ENCODE measurements at places on chromosomes 7 and 10.

DNA sequence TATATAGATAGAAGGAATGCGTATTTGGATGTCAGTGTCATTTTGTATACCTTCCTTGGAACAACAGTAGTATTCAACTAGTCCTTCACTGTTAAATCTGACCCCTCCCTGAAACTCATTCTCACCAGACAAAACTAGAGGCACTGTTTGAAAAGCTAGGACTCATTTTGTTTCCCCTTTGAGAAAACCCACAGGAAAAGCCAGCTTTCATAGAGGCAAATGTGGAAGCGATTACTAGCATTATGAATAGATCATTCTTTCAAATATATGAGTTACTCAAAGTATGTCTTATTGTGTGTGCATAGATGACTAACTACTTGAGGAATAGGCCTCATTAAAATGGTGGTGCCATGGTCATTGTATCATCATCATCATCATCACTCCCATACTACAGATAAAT, 1.9 kb upstream of the ASB15 start:
- DNase-seq, result no peak

GRCh38 chr7:754531-755412, 27.7 kb upstream of the PRKAR1B start:
- no peak for DNase-seq

DNA sequence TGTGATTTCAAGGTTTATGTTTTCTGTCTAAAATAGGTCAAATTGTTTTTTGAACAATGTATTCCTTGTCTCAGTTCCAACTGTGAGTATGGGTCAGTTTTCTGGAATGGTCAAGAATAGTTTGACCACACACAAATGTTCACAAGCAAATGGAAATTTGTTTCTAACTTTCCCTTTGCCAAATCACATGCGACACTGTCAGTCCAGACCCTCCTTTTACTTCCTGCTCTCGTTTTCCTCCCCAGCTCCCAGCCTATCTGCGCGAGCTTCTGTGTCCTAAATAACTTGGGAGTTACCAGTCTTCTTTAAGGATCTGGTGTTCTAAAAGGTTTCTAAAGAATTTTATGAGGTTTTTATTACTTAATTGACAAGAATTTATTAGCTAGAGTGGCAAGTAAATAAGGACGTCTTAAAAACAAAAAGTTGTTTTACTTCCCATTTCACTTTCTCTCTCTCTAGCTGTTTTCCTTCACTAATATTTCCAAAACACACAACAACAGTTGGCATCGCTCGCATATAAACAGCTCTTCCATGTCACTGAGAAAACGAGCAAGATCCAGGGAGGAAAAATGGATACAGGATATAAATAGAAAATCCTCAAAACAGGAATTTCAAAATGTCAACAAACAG, 266.1 kb upstream of the KLF6 start:
- no peak for DNase-seq

- DNase-seq, result no peak
Measured at GRCh38 chr10:11668847-11669610, 57.6 kb upstream of the USP6NL start.

DNA sequence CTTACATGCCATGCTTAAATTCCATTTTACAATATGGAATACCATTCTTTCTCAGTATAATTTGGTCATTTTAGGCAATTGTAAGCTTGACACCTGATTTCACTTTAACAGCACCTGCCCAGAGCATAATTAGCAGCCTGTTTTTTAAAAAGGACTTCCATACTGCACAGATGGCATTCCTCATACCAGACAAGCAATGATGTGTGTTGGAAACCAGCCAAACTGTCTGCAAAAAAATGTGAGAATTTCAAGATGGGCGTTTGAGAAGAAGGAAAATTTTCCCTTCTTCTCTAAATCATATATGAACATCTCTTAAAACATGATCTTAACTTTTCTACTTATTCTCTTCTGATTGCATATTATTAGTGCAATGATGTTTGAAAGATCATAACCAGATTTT, 40.4 kb upstream of the AGMO start:
- no peak for DNase-seq

DNA sequence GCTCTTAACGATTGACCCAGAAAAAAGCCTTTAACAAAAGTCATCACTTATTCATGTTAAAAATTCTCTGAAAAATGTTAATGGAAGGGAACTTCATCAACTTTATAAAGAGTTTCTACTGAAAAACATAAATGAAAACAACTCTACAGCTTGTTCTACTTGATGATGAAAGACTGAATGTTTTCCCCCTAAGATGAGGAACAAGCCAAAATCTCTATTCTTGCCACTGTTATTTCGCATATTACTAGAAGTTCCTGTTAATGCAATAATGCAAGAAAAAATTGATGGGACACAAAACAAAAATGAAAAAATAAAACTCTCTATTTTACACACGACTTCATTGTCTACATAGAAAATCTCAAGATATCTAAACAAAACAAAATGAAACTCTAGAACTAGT, 249.8 kb upstream of the AKR1E2 start:
- DNase-seq, result no peak

DNA sequence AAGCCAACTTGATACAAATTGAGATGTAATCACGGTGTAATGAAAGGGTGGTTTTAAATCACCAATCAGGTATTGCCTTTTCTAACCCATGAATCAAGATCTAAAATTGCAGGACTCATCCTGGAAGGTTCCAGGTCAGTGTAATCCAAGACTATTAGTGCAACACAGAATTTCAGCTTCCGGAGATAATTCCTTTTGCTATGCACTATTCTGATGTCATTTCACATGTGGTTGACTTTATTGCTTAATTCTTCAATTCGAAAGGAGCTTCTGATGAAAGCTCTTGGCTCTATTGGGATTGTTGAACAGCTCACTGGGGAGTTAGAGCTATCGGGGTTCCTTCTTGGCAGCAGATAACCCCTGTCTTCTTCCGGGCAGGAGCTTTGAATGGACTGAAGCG, 147.4 kb upstream of the INSYN2A start:
- no peak for DNase-seq

- no peak for DNase-seq
Measured at GRCh38 chr7:148852272-148852671, 31.8 kb downstream of the EZH2 start.

DNA sequence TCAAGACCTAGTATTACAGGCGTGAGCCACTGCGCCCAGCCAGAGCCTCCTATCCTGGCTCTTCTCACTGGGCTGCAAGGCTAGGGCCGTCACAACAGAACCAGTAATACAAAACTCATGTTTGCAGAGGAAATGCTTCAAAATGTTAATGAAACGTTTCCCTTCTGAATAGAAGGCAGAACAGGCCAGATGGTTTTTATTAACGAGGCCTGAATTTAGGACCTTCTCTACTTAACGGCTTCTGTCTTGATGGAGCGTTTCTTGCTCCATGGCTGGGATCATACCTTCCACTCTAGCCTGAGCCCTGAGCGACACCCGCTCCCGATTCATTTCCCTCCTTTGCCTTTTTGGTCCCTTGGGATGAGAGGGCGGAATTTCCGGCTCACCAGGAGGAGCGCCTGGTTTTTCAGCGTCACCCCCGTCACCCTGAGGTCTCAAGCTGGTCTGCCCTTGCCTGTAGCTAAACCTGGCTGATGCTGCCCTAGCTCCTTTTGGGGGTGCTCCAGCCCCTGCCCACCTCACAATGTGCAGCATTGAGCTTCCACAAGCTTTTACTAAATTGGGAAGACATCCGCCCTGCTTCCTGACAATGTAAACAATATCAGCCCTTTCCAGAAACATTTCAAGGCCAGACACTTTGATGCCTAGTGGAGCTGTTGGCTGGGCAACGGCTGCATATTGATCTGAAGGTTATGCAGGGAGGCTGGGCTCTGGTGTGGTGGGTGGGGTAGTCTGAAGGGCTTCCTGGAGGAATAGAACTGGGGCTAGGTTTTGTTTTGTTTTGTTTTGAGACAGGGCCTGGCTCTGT, 5.2 kb downstream of the CLIP2 start:
- no peak for DNase-seq

GRCh38 chr7:30281263-30281662, 3.1 kb upstream of the ZNRF2 start:
- no peak for DNase-seq

GRCh38 chr10:3353235-3353634, 180.7 kb upstream of the PITRM1 start:
- no peak for DNase-seq

DNA sequence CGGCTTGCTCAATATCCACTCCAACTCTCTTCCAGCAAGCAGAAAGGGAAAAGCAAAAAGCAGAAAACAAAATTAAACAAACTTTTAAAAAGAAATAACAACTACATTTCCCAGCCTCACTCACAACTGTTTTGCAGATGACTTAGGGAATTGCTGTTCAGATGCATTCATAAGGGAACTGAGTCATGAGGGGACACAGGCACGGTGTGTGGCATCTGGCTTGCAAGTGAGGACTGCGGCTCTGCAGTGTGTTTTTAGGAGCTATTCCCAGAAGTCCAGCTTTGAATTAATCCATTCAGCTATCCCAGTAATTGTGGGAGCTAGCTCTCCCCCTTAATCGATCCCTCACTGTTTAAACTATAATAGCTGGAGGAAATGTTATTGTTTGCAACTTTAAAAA, 30.3 kb downstream of the PTN start:
- no peak for DNase-seq

DNA sequence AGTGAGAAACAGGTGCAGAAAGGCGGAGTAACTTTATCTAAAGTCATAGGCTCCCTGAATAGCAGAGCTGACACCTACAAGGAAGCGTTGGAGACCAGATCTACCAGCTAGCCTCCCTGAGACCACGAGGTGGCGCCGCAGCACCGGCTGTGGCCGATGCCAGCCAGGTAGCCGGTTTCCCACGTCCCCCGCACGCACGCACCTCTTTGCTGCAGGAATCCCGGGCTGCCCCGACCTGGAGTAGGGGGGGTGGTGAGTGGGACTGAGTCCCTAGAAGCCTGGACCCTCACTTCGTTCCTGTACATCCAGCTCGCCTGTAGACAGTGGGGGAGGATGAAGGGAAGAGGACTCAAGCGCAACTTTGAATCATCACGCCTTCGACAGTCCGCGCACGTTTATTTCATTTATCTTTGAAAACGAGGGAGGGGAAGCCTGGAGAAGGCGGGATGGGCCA, 3.7 kb downstream of the ELOVL3 start:
- DNase-seq, result peak; percentile 95

DNA sequence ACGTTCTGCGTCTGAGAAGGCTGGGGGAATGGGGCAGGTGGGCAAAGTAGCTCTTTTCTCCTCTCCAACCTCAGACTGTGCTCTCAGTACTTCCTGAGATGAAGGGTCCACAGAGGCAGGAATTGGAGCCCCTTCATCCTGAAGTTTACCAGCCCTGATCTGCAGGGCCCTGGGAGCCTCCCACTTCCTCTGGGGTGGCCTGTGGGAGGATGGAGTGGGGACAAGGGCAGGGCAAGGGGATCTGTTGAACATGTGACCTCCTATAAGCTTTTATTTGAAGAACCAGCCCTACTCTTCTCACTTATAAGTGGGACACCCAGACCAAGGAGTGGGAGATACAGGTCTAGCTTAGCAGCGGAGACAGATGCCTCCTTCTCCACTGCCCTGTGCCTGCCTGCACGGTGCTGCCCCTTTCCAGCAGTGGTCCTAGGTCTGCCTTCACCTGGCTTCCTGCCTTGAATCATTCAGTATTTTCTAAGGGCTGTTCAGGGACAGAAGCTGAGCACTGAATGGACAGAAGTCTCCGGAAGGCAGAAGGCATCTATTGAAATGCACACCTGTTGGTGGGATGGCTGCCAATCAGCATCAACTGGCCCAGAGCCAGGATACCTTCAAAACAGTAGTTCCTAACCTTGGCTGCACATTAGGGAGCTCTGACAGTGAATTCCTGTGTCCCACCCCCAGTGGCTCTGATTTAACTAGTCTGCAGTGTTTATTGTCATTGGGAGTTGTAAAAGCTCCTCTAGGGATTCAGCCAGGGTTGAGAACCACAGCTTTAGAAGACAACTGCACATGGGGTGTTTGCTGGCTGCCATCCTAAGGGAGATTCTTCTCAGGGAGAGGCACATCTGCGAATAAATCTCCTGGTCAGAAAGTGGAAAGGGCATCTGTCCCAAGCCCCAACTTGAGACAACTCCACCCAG, 2.7 kb upstream of the ARHGAP22 start:
- DNase-seq, result no peak

- no peak for DNase-seq
Measured at GRCh38 chr10:34781711-34782110, 33.4 kb downstream of the PARD3 start.

- no peak for DNase-seq
Measured at GRCh38 chr7:126718419-126718818, 534.3 kb downstream of the GRM8 start.

DNA sequence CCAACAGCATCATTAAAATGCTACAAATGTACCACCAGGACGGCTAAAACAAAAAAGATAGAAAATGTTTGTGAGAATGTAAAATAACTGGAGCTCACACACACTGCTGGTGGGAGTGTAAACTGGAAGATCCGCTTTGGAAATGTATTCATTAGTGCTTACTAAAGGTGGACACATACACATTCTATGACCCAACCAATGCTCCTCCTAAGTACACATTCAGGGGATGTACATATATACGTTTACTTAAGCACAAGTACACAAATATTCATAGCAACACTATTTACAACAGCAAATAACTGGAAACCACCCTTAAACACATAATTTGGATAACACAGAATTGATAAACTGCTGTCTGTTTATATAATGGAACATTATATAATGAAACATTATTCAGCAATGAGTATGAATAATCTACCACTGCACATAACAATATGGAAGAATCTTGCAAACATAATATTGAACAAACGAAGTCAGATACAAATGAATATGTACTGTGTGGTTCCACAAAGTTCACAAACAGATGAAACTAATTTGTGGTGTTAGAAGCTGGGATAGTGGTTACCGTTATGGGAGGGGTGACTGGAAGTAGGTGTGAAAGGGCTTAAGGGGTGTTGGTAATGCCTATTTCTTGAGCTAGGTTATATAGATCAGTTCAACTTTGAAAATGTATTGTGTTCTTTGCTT, 52.1 kb downstream of the STRA8 start:
- DNase-seq, result no peak

DNA sequence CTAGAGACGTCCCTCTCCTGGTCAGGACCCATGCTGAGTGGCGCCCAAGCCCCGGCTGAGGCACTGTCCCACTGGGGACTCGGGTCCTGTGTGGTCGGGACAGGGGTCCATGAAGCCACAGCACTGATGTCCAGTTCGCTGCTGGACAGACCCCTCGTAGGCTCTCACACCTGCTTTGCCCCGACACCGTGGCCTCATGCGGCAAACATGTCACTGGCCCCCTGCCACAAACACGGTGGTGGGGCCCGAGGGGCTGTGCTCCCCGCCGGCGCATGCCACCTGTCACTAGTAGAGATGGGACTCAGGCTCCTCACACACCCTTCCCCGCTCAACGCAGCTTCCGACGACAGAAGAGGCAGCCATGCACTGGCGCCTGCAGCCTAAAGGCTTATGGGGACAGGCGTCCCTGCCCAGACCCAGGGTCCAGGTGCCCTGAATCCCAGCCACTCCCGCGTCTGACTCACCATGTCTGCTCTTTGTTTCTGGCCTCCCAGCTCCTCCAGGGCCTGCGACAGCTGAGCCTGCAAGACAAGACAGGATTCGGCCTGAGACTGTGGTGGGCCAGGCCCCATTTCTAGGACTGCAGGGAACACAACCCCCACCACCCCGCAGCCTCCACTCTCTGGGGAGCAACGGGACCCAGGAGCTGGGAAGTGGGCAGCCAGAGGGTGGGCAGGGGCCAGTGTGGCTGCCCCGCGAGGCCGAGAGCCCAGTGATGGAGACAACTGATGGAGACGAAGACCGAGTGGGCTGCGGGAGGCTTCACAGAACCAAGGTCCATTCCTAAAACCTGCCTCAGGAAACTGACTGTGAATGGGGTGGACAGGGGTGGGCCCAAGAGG, 230.9 kb downstream of the MAD1L1 start:
- no peak for DNase-seq

- DNase-seq, result no peak
Measured at GRCh38 chr7:47553309-47553708, 28.6 kb downstream of the TNS3 start.
